ENCODE measurements at places on chromosomes 3 and 15.

- no peak for DNase-seq
Measured at GRCh38 chr15:78056714-78057269, 20.7 kb downstream of the TBC1D2B start.

- no peak for DNase-seq
Measured at GRCh38 chr3:52433328-52433995, 11.4 kb downstream of the SEMA3G start.

DNA sequence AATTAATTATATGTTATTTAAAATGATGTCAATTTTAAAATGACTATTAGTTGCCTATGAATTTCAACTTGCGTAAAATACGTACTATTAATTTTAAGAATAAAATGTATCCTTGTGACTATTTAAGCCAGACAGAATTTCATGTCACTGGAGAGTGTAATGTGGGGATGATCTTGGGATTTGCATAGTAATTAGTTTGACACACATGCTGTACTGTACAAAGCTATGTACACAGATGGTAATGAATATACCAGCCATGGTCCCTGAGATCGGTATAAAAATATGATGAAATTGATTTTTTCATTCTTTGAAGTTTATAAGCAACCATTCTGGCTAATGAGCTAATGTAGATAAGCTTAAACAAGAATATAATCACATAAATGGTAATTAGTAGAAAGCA lies 134.4 kb upstream of the ROBO1 start:
- DNase-seq = no peak

DNA sequence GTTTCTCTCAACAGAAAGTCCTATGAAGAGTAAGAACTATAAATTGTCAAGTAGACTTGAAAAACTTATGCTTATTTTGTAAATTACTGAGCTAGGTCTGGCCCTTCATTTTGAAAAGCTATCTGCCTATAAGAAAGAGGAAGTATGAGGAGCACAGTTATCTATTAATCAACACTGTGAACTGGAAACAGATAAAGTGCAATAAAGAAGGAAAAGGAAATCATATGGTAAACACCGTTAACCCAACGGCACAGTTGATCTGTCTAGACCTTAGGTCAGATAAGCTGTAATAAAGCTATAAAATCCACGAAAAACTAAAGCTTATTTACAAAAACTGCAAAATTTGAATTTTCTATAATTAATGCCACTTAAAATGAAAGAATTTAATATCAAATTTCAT lies 242.5 kb downstream of the ZBTB20 start:
- DNase-seq = no peak

- DNase-seq = no peak
Measured at GRCh38 chr15:69497667-69498066, 45.0 kb downstream of the RPLP1 start.

- DNase-seq = no peak
Measured at GRCh38 chr3:88142094-88142624, 7.6 kb upstream of the C3orf38 start.

DNA sequence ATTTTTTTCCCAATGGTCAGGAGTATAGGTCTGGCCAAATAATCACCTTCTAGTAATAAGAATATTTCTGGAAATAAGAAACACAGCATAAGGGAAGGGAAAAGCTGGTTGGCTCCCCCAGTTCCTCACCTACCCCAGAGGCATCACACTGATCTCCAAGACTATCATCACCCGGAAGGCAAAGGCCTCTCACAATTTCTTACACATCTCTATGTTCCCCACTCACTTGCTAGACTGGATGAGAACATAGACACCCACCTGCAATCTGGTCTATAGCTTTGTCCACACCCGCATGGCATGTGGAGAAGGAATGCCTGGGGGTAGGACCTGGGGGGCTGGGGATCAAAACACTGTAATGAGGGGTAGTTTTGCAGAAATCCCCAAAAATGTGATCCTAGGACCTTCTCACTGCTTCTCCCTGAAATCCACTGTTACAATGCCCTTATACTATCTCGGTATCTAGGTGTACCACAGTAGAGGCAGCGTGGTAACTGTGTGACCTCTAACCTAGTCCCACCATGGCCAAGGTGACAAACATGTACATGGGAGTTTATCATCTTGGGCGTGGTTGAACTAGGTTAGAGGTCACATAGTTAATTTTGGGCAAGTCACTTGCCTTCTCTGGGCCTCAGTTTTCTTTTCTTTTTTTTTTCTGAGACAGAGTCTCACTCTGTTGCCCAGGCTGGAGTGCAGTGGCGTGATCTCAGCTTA lies 29.5 kb upstream of the NRROS start:
- DNase-seq = no peak
